ENCODE measurements at places on chromosomes 13 and 19. TPM values are rescaled to one million over a fixed set of nuclear protein-coding genes. Genes with fewer than 3 reads are reported as not detected.
A peak's percentile ranks its signal among the peaks of the same experiment; 100 is the strongest.

The CBLC gene
- polyA plus RNA-seq = not detected

The CD320 gene
- 42.6 TPM for polyA plus RNA-seq

DNA sequence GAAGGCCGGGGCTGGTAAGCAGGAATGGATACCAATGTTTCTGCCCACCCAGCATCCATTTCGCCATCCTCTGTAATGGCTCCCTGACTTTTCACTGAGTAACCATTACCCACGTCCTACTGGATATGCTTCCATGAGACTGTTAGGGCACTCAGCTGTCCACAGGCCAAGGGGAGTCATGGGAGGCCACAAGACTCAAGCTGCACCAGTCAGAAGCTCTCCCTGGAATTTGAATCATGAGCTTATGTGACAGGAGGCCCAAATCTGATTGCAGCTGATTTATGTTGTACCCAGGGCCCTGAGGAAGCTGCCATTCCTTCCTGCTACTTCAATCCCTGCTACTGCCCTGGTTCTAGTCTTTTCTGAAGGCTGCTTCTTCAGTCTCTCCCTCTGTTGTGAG, 28.3 kb downstream of the DEDD2 start:
- peak; percentile 15 for DNase-seq

DNA sequence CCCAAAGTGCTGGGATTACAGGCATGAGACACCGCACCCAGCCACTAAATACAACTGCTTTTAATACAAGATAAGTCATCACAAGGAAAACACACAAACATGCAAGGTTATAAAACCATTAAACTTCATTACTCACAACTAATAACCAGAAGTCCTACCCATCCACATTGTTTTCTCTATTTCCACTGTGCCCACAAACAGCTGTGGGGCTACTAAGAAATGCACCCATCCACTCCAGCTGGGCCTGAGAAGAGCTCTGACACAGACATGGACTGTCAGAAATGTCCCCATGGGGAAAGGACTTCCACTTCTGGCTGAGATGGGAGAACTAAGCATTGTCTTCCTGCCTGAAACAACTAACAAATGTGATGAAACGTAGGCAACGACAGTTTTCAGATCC, 17.2 kb downstream of the SAFB2 start:
- DNase-seq = no peak

DNA sequence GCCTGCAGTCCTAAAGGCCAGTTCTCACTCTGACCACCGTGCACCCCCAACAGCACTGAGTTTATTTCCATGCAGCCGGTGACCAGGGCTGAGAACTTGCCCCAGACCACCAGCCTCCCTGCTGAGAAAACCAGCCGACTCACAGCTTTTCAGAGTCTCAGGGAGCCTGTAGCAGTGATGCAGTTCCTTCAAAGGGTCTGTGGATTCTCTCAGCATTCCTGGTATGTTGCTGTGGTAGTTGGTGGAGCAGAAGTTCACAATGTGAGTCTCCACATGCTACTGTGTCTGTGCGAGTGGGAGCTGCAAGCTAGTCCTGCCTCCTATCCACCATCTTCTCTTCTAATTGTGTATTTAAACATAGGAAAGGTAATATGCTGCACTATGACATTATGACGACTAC, 254.9 kb upstream of the KLF12 start:
- no peak for DNase-seq

The DAND5 gene
- not detected for polyA plus RNA-seq

- DNase-seq = no peak
These were observed 21.8 kb upstream of the KBTBD7 start for GRCh38 chr13:41216160-41216559.

- DNase-seq = no peak
These were observed 28.9 kb upstream of the EVI5L start for GRCh38 chr19:7801020-7801570.

Data from aorta (tissue), 5 donors.